ENCODE measurements at places on chromosomes 12 and 14.

DNA sequence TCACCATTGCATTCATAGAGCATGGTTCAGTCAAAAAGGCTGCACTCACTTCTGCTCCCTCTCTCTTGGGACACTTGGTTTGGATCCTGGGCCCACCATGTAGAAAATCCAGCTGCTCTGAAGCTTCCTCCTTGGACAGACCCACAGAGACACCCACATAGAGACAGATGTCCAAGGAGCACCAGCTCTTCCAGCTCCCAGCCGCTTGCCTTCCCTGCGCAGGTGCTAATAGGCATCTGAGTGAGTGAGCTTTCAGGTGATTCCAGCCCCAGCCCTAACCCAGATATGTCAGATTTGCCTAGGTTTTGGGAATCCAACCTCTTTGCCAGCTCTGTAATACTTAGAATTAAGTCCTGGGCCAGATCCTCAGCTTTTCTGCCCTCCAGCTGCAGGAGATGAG, 38.6 kb downstream of the DLK1 start:
- DNase-seq, result no peak

GRCh38 chr14:22973217-22974032, 8.9 kb downstream of the AJUBA start:
- DNase-seq, result no peak

GRCh38 chr12:109503611-109504010, 26.2 kb downstream of the UBE3B start:
- no peak for DNase-seq

- no peak for DNase-seq
Measured at GRCh38 chr12:3325736-3326135, 165.3 kb upstream of the PRMT8 start.

GRCh38 chr14:39592116-39592789, 160.0 kb upstream of the FBXO33 start:
- no peak for DNase-seq

GRCh38 chr12:6316921-6317692, 6.6 kb downstream of the PLEKHG6 start:
- DNase-seq, result no peak

DNA sequence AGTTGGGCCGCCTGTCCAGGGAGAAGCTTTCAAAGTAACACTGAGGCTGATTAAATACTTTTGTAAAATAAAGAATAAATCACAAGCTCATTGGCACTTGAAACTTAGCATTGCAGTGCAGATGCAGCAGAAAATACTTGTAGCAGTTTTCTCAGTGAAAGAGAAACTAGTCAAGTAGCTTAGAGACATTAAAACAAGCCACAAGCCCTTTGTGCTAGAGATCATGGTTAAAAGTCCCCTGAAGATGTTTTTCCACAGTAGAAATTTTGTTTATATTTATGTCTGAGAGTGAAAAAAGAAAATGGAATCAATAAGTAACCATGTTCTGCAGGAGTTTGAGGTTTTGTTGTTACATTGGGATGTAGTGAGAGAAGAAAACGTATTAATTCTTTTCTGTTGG, 5.9 kb downstream of the PSEN1 start:
- DNase-seq, result no peak

- no peak for DNase-seq
Measured at GRCh38 chr12:3047961-3048360, 29.2 kb upstream of the TSPAN9 start.

DNA sequence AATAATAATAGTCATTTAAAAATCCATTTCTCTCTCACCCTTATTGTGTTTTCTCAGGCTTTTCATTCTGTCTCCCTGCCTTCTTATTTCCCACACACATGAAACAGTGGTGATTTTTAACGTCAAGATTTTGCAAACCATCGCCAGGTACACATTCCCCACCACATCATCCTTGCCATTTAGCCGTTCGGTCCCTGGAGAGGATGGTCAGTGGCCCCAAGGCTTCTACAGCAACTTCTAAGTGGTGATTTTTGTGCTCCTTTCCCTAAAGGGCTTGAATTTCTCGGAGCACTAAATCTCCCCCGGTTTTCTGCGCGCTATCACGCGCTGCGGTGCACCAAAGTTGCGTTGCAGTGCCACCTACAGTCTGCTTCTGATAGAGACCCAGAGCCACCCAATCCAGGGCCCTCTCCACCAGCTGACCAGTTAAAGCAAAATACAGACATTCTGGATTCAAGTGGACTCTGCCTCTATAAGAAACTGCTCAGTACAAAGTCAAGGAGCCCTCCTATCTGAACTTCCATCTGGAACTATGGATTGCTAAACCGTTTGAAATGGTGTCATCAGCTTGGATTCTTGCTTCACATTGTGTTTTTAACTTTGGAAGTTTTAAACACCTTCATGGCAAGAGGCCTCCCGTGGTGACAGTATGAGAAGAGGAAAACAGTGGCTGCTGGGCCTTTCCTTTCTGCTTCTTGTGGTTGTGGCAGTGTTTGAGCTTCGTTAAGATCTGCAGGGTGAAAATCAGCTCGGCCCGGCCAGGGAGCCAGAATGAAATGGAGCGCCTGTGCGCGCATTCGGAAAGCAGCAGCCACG, 234.0 kb downstream of the SPTSSA start:
- peak; percentile 60 for DNase-seq

DNA sequence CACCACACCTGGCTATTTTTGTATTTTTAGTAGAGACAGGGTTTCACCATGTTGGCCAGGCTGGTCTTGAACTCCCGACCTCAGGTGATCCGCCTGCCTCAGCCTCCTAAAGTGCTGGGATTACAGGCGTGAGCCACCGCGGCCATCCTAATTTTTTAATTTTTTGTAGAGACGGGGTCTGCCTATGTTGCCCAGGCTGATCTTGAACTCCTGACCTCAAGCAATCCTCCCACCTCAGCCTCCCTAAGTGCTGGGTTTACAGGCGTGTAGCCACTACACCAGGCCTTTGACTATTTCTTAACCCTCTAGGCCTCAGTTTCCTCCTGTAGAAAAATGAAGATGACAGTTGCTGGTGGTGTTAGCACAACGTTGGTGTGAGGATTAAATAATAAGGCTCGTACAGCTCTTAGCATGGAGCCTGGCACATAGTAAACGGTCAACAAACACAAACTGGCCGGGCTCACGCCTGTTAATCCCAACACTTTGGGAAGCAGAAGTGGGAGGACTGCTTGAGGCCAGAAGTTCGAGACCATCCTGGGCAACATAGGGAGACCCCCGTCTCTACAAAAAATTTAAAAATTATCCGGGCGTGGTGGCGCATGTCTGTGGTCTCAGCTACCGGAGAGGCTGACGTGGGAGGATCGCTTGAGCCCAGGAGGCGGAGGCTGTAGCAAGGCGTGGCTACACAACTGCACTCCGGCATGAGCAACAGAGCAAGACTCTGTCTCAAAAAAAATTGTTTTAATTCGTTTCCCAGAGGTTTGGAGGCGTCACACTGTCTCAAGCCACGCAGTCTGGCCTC, 979 bp downstream of the DDX54 start:
- no peak for DNase-seq

- no peak for DNase-seq
Measured at GRCh38 chr12:52909331-52909730, 4.5 kb upstream of the KRT8 start.

DNA sequence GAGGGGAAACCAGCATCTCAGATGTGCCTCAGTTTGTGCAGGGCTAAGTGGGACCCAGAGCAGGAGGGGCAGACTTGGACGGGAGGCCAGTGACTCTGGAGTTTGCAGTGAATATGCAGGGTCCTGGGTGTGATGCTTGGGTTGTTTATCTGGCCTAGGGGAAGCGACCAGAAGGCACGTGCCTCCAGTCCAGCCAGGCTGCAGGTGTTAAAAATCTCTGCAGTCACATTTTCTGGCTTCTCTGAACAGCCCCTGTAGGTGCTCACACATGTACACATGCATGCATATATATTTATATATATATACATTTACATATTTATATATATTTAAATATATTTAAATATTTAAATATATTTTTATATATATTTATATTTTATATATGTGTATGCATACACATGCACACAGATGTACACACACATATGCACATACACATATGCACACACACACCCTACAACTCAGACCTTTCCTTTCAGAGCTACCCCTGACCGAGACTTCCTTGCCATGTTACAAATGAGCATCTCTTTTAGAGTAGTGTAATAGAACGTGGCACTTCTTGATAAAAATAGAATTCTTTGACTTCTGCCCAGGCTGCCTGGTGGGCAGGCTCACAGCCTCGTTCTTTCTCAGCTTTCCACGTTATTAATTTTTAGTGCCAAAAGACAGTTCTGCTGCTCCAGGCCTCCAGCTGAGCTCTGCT, 26.8 kb upstream of the TCL1B start:
- no peak for DNase-seq

GRCh38 chr14:91158091-91158790, 44.4 kb downstream of the DGLUCY start:
- DNase-seq, result no peak

DNA sequence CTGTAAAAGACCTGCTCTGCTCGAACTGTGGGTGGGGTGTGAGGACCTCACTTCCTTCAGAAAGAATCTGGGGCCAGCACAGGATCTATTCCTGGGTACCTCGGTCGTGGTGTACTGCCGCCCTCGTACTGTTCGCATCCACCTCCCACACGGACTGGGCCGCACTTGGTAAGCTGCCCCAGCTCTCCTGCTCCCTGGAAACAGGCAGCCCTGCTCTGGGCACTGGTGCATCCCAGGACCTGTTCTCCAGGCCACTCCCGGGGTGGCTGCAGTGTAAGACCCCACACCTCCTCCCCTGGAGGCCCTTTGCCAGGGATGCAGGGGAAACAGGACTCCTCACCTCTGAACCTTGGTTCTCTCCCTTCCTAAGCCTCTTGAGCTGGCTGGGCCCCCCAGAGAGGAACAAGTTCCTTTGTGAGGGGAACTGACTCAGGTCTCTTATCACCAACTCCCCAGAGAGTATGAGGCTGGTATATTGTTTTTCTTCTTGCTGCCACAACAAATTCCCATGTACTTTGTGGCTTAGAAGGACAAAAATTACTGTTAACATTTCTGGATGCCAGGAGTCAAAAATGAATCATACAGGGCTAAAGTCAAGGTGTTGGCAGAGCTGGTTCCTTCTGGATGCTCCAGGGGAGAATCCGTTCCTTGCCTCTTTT, 276.5 kb downstream of the NUAK1 start:
- DNase-seq, result no peak

- no peak for DNase-seq
Measured at GRCh38 chr12:113201187-113202177, 16.0 kb downstream of the RITA1 start.

All from GM18507 (cell line).